Cerebellar cortex (tissue), 1 donor: ENCODE measurements at places on chromosomes 12 and 14.

DNA sequence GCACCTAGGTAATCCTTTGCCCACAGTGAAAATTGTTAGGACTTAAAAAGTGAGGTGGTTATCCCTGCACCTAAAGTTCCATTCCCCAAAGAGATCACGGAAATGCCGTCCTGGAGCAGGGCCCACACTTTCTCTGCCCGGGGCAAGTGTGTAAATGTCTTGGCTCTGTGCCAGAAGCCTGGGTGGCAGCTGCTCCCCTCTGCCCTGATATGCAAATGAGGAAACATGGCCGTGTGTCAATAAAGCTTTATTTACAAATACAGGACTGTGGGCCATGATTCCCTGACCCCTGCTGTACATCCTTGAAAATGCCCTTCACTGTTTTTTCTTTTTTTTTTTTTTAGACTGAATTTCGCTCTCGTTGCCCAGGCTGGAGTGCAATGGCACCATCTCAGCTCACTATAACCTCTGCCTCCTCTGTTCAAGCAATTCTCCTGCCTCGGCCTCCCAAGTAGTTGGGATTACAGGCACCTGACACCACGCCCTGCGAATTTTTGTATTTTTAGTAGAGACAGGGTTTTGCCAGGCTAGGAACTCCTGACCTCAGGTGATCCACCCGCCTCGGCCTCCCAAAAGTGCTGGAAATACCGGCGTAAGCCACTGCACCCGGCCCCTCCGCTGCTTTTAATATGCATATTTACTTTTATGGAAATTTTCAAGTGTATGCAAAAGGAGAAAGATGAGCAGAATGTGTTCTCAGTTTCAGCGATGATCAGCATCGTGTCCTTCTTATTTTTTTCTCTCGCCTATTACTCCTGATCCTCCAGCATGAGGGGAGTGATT lies 75.5 kb downstream of the GALNT9 start:
- DNase-seq: no peak

DNA sequence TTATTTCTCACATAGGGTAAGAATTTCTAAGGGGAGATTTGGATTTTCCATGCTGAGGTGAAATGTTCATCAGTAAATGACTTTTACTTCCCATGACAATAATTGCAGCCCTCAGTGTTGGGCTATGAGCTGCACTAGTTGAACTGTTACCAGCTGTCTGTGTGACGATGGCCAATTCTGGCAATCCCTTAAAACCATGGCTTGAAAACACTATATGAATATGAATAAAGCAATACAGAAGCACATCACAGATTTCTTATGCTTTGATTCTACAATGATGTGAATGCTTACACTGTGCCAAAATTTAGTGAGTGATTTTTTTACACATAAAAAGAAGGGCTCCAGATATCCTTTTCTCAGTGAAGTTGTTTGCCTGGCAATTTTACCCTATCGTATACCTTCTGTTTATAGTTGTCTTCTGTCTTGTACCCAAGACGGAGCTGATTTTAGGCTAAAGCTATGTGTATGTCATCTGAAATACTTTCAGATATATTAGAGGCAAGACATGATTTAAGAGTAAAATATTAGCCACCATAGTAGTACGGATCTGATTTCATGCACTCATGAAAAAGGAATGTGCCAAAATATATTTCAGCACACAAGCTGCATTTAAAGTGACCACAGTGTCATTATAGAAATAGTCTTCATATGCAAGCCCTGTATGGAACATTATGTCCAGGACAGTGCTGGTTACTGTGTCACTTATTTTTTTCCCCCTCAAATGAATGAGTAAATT lies 52.0 kb downstream of the SLC38A4 start:
- no peak for DNase-seq

- no peak for DNase-seq
These were observed 1.7 kb downstream of the LARP4 start for GRCh38 chr12:50402264-50403000.

DNA sequence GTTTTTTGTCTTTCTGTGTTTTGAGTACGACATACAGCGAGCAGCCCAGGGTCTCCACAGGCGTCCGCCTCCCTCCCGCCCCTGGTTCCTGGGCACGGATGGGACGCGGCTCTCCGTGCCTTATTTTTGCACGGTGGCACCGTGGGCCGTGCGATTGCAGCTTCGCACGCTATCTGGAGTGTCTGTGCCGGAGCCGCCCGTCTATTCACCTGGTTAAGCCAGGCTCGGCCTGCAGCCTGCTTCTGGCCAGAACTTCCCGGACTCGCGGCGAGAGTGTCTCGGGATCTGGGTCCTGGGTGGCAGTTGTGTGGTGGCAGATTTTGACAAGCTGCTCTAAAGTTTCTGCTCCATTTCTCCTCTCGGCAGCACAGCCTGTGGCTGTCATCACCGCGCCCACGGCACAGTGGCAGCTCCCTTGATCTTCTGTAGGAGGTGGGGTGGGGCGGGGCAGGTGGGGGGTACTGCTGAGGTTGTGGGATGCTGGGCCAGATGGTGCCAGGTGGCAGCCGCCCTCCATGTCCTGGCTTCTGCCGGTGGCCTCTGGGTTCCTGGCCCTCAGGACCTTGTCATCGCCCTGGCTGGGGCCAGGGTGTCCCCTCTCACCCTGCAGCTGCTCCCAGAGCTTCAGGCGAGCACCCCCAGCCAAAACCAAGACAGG lies 2.9 kb downstream of the MMP17 start:
- no peak for DNase-seq

- DNase-seq: no peak
These were observed 2.0 kb downstream of the ERP27 start for GRCh38 chr12:14936224-14936861.

DNA sequence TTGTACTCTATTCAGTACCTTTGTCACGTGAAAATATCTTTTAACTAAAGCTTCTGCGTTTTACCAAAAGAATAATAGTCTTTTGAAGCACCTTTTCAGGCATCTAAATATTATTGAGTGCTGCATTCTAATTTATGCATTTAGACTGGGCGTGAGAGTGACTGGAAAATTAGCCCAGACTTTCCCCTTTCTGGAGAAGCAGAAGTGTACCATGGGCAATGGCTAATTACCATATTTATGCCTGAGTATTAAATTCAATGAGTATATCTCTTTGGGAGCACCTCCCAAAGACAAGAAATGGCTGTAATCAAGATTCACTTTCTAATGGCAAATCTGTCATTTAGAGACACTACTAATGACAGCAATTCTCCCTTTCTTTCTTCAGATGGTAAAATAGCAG lies 174.9 kb downstream of the LRRK2 start:
- DNase-seq: no peak

GRCh38 chr12:47099610-47100009 lies 19.9 kb upstream of the AMIGO2 start:
- no peak for DNase-seq

GRCh38 chr14:105508601-105509000 lies 17.6 kb downstream of the TEDC1 start:
- DNase-seq: no peak

- no peak for DNase-seq
These were observed 69.0 kb downstream of the DIO3 start for GRCh38 chr14:101630056-101630965.

GRCh38 chr12:121668750-121669520 lies 519 bp downstream of the MORN3 start:
- DNase-seq: peak; percentile 50

DNA sequence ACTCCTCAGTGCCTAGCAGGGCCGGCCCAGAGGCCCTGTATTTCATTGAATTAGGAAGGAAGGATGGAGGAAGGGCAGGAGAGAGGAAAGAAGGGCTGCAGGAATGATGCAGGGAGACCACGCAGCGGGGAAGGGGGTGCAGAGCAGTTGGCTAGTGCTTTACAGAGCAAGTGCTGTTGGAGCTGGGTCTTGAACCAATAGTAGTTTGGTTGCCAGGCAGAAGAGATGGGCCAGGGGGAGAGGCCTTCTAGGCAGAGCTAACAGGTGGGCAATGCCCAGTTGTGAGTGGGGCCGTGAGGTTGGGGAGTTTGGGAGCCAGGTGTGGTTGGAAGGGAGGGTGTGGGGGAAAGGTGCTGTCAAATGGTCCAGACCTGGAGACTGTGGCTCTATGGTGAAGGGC lies 39.1 kb upstream of the SRSF5 start:
- no peak for DNase-seq

DNA sequence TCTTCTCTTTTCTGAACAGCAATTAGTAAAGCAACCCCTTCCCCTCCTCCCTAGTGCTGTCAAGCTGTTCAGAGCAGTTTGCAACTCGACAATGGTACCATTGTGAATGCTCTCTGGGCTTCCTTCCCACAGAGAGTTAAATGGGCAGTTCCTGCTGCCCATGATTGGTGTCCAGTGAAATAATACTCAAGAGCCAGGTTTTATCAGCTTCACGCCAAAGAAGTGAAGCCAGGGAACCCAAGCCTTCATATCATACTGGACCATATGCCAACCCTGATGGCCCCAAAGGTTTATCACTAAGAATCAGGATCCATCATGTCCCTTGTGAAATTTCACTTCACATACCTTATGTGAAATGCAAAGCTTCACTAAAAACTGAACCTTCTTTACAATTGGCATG lies 24.7 kb downstream of the INSM2 start:
- DNase-seq: peak; percentile 47

GRCh38 chr12:37720846-37721245 lies 595.7 kb upstream of the ALG10B start:
- no peak for DNase-seq

- DNase-seq: no peak
These were observed 33.7 kb downstream of the GPHN start for GRCh38 chr14:66541627-66542026.

DNA sequence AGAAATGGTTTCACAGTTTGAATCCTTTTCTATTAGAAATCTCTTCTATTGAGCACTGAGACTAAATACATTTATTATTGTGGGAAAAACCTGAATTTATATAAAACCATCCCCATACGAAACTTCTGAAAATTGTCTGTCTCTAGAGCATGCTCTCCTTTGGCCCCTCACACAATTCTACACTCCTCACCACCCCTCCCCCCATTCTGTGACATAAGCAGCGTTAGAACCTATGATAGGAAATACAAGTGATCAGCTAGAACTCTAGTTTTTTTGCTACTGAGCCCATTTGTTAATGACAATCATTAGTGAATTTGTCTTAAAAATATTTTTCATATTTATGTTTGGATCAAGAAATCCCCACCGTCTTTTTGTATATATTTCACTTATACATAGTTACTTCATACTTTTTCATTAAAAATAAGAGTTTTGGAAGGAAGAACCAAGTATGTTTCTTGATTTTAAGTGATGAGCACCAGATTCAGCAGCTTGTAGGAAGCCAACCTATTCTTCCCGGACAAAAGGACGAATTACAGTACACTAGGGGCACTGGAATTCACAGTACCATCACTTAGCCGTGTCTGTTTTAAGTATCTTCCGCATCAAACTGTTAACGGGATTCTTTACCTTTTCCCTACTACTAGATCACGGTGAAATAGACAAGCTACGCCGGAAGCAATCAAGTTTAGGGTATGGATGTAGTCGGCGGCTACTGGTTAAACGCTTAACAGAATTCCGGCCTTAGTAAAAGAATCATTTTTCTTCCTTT lies 724 bp downstream of the GTSF1 start:
- DNase-seq: no peak

GRCh38 chr14:74705613-74706500 lies 7.0 kb downstream of the AREL1 start:
- DNase-seq: no peak

DNA sequence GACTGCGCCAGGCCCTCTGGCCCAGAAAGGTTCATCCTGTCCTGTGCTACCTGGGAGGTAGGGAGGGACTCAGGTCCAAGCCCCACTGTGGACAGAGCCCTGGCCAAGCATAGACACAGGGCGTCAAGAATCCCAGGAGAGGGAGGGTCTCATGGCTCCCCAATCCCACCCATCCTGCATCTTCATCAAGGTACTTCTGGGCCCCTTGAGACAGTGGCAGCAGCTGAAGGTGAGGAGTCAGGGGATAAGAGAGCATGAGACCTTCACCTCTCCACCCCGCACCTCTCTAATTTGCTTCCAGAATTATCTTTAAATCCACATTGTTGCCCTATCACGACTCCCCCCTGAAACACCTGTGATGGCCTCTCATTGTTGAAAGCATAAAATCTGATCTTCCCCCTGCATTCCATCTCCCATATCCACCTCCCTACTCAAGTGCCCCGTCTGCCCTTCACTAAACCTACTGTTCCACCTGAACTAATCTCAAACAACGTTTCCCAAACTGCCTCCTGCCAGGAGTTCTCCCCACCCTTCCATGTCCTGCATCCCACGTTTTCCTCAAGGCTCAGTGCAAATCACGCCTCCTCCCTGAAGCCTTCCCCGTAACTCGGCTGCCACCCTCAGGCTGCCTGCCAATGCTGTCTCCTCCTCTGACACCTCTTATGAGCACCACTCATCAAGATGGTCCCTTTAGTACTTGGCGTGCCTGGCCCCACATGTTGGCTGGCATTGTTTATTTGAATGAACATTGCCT lies 27.1 kb downstream of the KRT18 start:
- DNase-seq: peak; percentile 87

- no peak for DNase-seq
These were observed 7.4 kb upstream of the PTGES3 start for GRCh38 chr12:56695327-56696101.

GRCh38 chr12:116999066-116999465 lies 88.3 kb downstream of the FBXW8 start:
- DNase-seq: peak; percentile 8

GRCh38 chr12:93699271-93700145 lies 22.3 kb downstream of the CRADD start:
- DNase-seq: no peak

- peak; percentile 42 for DNase-seq
These were observed 39.0 kb downstream of the PLXNC1 start for GRCh38 chr12:94187361-94187760.

GRCh38 chr12:45725631-45726602 lies 3.6 kb upstream of the ARID2 start:
- peak; percentile 84 for DNase-seq

GRCh38 chr12:52191841-52192791 lies at the start of gene KRT80:
KRT80 (minus strand) TSS chr12:52192014; CDS start chr12:52191902, 112 bp downstream.
- DNase-seq: no peak

DNA sequence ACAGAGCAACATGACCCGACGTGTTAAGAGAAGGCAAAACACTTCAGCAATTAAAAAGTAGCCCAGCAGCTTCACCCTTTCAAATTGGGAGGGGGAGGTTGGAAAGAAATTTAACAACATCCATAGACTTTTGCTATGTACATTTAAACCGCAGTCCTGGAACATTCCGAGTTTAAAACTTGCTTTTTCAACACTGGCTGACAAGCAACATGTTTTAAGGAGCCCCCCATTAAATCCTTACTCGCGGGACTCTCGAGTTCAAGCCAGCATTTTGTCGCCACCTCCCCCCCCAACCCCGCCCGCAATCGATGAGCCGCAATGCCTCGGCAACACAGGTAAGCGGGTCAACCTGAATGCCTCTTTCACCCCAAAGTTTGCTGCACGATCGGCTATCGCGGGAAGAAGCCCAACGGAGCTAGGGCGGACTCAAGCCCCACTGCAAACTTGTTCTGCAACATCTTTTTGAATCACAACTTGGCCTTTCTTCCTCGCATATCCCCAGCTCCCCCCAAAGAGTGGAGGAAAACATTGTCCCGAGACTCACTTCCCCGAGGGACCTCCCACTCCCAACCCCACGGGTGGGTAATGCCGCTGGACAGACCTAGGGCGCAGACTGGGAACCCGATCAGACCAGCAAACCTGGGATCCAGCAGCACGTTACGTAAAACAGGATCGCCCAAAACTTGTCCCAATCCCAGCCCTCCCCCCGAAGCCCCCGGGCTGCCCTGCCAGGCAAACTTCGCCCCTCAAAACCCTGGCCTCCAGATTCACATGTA lies 777 bp downstream of the ZFP36L1 start:
- no peak for DNase-seq

GRCh38 chr12:106189341-106189740 lies 50.6 kb upstream of the NUAK1 start:
- DNase-seq: no peak

- DNase-seq: no peak
These were observed 55.5 kb downstream of the CRACR2A start for GRCh38 chr12:3697311-3697870.
